8988T (cell line): ENCODE measurements at places on chromosomes 13 and 19.

DNA sequence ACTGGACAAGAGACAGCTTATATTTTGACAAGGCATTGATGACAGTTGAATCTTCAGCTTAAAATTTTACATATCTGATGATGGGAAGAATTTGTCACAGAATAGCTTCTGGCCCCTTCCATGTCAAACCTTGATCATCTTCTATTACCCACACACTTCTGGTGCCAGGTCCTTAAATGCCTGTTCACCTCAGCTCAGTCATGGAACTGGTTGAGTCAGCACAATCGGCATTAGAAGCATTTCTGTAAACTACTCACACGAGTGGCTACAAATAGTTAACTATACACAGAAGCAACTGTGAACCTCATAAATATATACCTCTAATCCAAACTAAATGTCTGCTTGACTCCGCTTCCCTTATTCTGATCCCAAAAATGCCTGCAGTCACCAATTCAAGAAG is 161.2 kb downstream of the FOXO1 start:
- no peak for DNase-seq

- DNase-seq = no peak
Observed at GRCh38 chr19:54268936-54269335, 11.9 kb upstream of the LILRB5 start.

- no peak for DNase-seq
Observed at GRCh38 chr13:92658293-92658692, 568.3 kb upstream of the GPC6 start.

- DNase-seq = no peak
Observed at GRCh38 chr19:6127716-6128335, 7.6 kb upstream of the ACSBG2 start.

GRCh38 chr13:19993024-19993423 is 34.5 kb downstream of the ZMYM2 start:
- DNase-seq = no peak

GRCh38 chr19:36265064-36265463 is 50.2 kb downstream of the ZNF146 start:
- no peak for DNase-seq

GRCh38 chr13:52738719-52739467 is 727 bp downstream of the CNMD start:
- DNase-seq = no peak

DNA sequence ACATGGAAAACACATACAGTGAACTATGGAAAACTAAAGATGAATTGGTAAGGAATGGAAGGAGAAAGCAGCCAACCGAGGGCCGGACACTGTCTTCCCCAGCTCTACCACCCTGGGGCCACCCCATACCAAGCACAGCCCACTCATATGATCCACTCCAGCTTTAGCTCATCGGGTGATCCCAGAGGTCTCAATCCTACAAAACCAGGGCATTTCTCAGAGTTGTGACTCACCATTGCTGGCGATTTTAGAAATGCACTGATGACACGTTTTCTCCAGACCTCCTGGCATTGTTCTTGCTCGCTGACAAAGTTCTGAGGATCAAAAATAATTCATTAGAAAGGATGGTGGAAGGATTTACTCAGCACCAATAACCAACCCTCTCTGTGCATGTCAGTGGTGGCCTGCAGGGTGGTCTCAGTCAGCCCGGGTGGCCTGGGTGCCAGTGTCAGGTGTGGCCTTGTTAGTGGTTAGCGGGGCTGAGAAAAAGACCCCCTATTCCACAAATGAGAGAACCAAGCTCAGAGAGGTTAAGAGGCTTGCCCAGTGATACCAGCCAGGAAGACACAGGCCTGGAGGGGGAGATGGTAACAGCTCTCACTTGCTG is 6.6 kb downstream of the TMEM272 start:
- DNase-seq = no peak
